ENCODE measurements at places on chromosomes 7 and 10.

DNA sequence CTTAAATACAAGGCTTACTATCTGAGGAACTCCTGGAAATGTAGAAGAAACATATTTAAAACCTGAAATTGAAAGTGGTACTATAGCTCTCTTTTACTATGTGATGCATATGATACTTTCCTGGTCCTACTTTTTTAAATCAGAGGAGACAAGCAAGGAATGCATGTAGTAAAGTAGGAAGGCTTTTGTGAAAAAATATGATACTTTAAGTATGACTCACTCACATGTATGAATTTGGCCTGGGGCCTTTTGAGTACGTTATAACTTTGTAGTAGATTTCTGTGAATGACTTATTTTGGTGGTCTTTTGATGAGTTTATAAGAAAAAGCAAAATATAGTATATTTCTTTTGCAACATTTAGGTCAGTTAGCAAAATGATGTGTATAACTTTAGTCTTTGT, 53.8 kb downstream of the TAX1BP1 start:
- DNase-seq, result no peak

GRCh38 chr7:38934051-38934450, 25.1 kb upstream of the VPS41 start:
- DNase-seq, result no peak

- DNase-seq, result no peak
Measured at GRCh38 chr7:152904698-152905097, 145.1 kb downstream of the ACTR3B start.

- DNase-seq, result no peak
Measured at GRCh38 chr7:28853150-28853549, 105.0 kb downstream of the TRIL start.

Data from activated gamma-delta T cell treated with anti-CD3 and anti-CD28 coated beads, Interleukin-2, amount 50 U/mL, for 16 hours (primary cell).